Fibroblast of pulmonary artery (primary cell): ENCODE measurements at places on chromosomes 3 and 15.

- peak; percentile 89 for DNase-seq
These were observed 134.0 kb upstream of the IL12A start for GRCh38 chr3:159854500-159855124.

DNA sequence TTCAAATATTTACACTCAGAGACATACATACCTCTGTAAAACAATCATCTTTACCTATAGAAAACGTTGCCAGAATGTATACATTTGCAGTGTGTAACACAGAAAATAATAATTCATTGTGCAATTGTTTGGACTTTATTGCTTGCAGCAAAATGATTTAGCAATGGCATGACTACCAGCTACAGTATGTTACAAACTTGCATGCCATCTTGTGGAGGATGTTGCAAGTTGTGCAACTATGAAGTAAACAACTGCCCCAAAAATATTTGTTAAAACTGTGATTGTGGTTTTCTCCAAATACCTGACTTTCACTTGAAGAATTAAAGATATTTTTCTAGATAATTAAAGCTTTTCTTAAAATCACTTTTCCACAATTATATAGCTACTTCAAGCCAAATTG is 27.1 kb upstream of the C3orf49 start:
- peak; percentile 76 for DNase-seq

DNA sequence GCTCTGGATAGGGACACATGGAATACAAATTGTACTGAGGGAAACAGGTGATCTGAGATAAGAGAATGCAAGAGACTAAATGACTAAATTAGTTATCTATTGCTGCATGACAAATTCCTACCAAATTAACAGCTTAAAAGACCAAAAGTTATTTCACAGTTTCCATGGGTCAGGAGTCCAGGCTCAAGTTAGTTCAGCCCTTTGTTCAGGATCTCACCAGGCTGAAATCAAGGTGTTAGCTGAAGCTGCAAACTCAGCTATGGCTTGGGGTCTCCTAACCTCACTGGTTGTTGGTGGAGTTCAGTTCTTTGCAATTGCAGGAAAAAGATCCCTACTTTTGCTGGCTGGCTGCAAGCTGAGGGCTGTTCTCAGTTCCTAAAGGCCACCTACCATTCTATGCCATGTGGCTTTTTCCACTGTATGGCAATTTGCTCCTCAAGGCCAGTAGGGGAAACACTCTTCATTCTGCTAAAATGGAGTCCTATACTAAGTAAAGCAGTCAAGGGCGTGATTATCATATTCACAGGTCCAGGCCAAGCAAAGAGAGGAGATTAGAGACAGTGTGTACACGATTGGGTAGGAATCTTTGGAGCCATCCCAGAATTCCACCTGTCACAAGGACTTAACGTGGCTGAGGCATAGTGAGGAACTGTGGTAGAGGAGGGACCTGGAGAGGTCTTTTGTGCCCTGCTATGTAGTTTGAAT is 53.7 kb downstream of the THRB start:
- DNase-seq, result no peak

- DNase-seq, result no peak
These were observed 51.2 kb downstream of the SETD5 start for GRCh38 chr3:9448643-9449042.

- no peak for DNase-seq
These were observed 86.6 kb downstream of the TOP2B start for GRCh38 chr3:25578059-25578458.

- no peak for DNase-seq
These were observed 36.1 kb upstream of the TMCO5A start for GRCh38 chr15:37898362-37898761.

GRCh38 chr3:159913712-159914414 is 74.8 kb upstream of the IL12A start:
- DNase-seq, result no peak

DNA sequence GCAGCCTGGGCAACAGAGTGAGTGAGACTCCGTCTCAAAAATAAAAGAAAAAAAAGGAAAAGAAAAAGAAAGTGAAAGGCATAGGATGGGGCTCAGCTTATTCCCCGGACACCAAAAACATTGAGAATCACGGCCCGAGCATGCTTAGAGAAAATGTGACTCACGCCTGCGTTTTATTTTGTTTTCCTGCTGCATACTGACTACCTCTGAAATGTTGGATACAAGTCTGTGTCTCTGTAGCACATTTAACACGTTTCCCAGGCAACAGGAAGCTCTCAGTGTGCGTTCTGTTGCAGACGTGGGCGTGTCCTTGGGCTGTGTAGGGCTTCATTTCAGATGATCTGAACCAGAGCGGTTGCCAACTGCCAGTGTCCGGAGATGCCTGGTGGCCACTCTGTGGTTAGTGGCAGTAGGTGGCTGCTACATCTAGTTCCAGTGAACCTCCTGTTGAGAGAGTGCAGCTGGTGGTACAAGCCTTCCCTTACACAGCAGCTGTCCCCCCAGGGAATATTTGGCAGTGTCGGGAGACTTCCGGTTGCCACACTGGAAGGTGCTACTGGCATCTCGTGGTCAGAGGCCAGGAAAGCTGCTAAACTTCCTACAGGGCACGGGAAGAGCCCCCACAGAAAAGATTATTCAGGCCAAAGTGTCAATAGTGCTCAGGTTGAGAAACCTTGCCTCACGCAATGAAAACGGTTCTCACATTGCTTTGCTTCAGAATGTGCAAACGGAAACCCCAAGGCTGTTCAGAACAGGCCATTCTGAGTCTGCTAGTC is 3.0 kb downstream of the SLC51A start:
- DNase-seq, result peak; percentile 89

DNA sequence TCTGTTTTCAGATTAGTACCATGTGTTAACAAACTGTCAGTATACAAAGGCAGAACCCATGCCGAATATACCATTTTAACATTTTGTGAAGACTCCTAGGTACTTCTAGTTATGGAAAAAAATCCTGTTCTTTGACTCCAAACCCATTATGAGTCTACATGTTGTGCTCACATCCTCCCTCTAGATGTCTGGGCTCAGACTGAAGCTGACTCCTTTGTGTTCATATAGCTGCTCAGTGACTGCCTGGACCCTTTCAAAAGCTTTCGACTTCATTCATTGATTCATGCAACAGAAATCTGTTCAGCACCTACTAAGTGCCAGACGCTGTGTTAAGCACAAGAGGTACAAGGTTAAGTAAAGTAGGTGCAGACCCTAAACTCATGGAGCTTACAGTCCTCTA is 60.5 kb downstream of the MEGF11 start:
- DNase-seq, result no peak
